ENCODE measurements at places on chromosomes 1 and 21.

- no peak for DNase-seq
These were observed 19.3 kb downstream of the DMRTB1 start for GRCh38 chr1:53478502-53478818.

DNA sequence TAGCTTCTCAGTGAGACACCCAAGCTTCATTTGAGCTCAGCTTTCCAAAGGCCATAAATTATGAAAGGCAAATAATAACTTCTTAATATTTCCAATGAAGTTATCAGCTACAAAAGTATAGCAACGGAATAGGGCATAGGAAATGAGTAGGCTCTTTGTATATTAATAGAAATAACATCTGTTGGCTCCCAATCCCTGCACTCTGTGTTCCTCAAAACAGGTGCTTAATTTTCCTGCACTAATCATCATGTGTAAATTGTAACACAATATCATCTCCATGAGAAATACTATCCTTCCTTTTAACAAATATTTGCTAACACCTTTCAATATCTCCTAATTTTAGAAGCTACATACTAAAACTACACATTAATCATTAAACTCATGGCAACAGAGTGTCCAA, 19.2 kb upstream of the IFI44L start:
- DNase-seq: no peak

GRCh38 chr1:5571438-5571837, 420.8 kb downstream of the NPHP4 start:
- no peak for DNase-seq

DNA sequence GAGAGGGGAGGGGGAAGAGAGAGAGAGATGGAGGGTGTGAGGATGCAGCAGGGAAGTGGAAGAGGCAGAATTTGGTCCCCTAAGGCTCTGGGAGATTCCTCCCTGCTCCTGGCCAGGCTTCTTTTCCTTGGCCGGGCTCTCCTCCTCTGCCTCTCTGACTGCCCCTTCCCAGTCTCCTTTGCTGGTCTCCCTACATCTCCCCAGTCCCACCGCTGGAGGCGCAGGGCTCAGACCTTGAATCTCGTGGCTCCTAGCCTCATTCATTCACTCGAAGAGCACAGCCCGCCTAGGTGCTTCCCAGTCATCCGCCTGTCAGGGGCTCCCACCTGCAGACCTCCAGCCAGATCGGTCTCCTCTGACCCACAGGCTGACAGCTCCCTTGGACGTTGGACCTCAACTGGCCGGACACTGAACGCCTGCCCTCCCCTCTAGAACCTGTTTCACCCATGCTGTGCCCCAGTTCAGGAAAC, 76.5 kb downstream of the VWA5B1 start:
- DNase-seq: no peak

GRCh38 chr1:203187689-203188264, 1.3 kb upstream of the CHI3L1 start:
- no peak for DNase-seq

DNA sequence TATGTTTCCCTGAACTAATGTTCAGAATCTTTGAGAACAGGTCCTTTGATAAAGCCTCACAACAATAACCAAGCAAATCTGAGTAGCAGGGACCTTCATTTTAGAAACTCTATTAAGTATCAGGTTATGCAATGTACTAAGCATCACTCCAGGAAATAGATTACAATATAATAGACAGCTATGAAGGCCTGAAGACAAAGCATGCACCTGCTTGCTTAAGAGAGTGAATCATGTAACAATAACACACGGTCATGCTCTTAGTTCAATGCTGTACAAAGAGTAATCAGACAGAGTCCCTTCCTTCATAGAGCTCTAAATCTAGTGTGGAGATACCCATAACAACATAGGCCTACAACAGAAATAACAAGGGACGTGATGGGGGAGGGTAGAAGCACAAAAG, 8.1 kb upstream of the CMPK1 start:
- no peak for DNase-seq

DNA sequence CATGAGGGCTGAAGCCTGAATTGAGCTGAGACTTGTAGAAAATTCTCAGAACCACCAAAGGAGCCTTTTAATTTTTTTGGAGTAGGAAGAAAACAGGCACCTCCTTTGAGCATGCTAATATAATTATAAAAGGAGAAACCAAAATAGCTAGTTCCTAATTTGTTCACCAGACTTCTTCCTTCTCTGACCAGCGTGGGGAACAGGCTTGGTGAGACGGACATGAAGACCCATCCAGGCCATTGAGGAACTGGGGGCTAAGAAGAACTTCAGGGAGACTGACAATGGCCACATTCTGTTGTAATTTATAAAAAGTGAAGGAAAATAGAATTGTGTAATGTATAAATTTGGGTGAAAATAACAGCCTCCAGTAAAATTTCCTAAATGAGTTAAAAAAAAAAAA, 62.6 kb downstream of the MAN1C1 start:
- peak; percentile 16 for DNase-seq

DNA sequence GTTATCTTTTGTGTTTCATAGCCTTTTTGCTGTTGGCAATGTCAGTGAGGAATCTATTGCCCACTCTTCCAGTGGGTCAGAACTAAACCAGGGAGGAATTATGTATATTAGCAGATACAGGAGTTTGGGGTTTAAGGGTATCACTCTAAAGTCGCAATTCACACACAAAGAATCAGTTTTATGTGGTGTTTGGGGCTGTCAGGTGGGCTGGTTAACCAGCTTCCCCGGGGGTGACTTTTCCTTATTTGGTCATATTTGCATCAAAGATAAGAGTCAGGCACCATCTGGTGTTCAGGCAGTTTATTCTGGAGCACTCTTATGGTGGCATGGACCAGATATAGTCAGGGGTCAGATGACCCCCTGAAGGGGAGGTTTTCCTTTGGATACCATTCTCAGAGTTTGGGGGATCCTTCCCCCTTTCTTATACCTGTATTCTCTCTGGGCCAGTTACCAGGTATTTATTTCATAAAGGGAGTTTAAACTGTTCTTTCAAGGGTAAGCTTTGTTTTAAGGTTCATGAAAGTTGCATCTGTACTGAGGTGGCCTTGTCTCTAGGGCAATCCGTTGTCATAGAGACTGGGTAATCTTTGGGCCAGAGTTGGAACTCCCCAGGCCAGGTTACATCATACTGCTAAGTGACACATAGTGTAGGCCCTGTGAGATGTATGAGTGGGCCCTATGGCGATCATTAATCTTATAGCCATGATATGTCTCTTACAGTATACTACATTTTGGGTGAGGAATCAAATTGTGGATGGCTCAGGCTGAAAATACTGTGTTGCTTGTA, 148.2 kb downstream of the RWDD3 start:
- no peak for DNase-seq

DNA sequence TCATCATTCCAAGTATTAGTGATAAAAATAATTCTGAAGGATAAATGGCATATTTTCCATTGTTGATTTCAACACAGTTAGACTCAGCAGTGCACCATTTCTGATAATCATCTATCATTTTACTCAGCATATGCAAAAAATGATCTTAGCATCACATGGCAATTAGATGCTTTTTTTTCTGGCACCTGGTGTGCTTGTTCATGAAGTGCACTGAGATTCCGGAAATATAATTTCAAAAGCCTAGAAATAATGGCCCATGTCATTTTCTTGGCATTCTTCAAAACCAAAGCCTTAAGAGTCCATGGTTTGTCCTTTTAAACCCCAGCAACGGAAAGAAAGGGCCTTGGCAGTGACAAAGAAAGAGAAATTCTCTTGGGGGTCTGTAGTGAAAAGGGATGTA, 278.8 kb downstream of the KIF26B start:
- no peak for DNase-seq

- no peak for DNase-seq
These were observed 39.3 kb downstream of the FASLG start for GRCh38 chr1:172698224-172698623.

DNA sequence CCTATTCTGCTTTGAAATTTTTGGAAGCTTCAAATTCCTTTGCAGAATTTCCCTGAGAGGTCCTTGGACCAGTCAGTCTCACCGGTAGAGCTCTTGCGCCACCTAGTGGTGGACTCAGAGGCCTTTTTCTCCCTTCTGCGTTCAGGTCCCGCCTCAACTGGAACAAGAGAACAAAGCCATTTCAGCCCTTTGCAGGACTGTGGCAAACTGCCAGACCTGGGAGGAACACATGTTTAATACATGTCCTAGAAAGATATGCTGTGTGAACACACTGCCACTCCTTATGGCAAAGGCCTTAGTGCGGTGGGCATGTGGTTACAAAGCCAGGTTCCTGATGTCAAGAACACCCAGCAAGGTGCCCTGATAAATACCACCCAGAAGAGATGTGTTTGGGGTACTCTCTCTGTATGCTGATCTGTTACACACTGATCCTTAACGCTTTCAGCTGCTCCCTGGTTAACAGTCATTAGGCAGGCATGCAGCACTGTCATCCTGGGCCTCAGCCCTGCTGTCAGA, 82.2 kb upstream of the SSX2IP start:
- peak; percentile 68 for DNase-seq

DNA sequence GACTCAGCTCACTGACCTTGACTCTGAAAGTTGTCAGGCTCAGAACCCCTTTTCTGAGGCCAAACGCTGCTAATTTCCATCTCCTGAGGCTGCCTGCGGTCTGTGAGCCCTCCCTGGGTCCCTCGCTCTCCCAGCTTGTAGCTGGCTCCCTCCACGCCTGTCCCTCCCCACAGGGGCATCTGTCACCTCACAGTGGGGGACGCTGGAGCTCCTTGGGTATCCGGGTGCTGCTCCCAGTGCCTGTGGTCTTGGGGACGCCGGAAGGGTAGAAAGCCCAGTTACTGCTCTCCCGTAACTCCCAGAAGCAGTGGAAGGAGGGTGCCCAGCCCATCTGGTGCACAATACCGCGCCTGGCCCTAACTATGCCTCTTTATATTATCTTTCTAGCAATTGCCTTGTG, 13.0 kb upstream of the MMEL1 start:
- DNase-seq: no peak

GRCh38 chr21:27448960-27449359, 482.1 kb upstream of the ADAMTS5 start:
- DNase-seq: no peak

DNA sequence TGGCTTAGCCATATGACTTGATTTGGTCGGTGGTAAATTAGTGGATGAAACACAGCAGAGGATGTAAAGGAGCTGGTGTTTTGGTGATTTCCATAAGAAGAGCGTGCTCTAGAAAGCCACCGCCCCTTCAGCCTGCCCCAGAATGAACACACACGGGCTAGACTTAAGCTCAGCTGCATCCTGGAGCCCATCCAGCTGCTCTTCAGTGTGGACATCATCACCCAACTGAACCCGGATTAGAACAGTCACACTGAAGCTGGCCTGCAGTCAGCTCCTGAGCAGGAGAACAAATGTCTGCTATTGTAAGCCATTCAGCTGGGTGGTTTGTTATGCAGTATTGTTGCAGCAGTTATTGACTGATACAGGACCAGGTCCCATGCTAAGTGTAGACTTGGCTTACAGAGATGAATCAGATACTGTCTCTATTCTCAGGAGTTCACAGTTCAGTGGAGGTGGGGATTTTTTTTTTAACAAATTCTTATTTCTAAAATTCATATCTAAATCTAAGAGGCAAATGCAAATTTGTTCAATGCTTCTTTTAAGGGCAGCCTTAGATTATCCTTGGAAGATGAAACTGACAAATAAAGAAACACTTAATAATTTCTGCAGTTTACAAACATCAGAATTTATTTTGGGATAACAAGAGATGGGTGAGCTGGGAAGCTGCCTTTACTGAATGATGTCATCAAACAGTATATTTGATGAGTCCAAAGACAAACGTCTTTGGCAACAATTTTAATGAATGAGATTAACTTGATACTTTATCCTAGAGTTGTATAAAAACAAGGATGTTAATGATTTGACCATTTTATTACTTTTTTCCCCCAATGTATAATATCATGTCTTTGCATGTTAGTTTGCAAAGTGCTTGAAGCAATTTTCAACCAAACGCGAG, 251.2 kb downstream of the TRABD2B start:
- DNase-seq: no peak

- DNase-seq: no peak
These were observed 112.4 kb upstream of the ZNF648 start for GRCh38 chr1:182173808-182174512.

GRCh38 chr1:17950728-17951127, 156.9 kb upstream of the IGSF21 start:
- no peak for DNase-seq

DNA sequence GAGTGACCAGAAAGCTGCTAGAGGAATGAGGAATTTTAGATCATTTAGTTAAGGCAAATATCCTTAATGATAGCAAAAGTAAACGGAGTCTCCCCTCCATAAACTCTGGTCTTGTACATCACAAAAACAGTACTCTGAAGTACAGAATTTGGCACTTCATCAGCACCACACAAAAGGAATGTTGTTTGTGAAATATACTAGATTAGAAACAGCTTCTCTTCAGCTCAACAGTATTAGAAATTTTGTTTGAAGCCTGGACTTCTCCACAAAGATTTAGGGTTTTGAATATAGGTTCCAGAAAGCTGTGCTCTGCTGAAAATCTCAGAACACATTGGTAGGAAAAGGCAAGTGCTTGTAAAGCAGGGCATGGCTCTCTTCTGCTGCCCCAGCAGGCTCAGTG, 135.1 kb upstream of the PTGFR start:
- DNase-seq: no peak

- no peak for DNase-seq
These were observed 1.2 kb downstream of the TPRG1L start for GRCh38 chr1:3626025-3626424.

DNA sequence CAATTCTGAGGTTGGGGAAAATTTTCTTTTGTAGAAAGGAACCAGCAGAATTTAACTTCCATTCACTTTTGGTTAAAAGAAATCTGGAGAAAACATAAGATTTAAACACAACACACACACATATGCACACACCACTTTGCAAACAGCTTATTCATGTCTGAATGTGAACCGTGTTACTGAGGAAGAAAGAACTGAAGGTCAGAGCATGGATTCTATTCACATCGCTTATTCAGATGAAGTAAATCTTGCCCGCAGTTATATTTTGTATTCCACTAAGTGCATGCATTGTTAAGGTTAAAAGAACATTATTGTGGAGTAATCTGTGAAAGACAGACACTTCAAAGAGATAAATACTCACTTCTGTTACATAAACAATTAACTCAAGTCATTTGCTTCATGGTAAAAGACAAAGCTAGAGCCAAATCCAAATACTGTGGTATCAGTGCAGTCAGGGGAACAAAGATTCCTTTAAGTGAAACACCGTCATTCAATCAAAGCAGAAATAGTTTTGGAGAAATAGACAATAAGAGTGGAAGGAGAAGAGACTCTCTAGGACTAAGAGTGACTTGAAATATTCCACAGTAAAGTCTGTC, 82.0 kb downstream of the LRRC53 start:
- DNase-seq: no peak

DNA sequence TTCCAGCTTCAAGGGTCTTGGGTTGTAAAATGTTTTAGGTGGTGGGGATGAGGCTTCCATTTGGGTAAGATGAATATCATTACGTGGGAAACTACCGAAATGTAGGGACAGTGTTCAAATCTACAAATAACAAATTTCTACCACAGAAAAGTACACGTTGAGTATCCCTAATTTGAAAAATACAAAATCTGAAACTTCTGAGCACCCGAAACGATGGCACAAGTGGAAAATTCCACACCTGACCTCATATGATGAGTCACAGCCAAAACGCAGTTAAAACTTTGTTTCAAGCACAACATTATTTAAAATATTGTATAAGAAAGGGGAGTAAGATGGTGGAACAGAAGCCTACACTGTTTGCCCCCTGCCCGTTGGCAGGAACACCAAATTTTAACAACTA, 8.8 kb upstream of the HENMT1 start:
- no peak for DNase-seq

Measured in HL-60 (cell line).